HepG2 (cell line): ENCODE measurements at places on chromosomes 13 and 19. TPM values are rescaled to one million over a fixed set of nuclear protein-coding genes. Genes with fewer than 3 reads are reported as not detected.

DNA sequence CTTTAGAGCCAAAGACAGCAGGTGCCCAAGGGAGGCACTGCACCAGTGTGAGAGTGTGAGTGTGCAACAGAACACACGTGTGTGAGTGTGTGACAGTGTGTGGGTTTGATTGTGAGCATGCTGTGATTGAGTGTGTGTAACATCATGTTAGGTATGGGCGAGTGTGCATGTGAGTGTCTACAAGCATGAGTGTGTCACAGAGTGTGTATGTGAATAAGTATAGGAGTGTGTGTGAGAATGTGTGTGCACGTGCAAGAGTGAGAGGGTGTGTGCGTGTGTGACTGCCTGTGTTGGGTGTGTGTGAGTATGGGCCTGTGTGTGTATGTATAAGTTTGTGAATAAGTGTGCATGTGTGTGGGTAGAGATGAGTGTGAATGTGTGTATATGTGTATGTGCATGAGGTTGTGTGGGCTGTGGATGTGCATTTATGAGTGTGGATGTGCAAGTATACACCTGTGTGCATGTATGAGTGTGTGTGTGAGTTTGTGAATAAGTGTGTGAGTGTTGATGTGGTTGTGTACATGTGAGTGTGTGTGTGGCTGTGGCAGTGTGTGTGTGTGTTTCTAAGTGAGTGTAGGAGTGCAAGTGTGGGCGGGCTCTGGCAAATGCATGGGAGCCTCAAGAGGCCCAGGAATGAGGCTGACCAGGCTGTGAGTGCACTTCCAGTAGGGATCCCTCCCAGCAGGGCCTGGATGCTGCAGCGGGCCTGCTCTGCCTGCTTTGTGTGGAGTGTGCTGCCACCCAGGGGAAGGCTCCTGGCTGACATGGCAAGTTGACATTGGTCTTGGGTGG is 198.4 kb downstream of the COL4A1 start:
- DNase-seq, result peak; percentile 51

DNA sequence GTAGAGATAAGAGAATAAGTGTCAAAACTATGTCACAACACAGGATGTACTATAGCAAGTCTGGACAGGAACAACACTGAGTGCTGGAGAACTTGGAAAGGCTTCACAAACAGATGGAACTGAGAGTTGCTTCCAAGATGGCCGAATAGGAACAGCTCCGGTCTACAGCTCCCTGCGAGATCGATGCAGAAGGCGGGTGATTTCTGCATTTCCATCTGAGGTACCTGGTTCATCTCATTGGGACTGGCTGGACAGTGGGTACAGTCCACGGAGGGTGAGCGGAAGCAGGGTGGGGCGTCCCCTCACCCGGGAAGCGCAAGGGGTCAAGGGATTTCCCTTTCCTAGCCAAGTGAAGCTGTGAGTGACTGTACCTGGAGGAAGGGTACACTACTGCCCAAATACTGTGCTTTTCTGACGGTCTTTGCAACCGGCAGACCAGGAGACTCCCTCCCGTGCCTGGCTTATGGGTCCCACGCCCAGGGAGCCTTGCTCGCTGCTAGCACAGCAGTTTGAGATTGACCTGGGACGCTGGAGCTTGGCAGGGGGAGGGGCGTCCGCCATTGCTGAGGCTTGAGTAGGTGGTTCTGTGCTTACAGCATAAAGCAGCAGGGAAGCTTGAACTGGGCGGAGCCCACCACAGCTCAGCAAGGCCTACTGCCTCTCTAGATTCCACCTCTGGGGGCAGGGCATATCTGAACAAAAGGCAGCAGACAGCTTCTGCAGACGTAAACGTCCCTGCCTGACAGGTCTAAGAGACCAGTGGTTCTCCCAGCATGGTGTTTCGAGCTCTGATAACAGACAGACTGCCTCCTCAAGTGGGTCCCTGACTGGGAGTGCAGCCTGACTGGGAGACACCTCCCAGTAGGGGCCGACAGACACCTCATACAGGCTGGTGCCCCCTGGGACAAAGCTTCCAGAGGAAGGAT is 46.0 kb downstream of the USP12 start:
- peak; percentile 33 for DNase-seq

- DNase-seq, result peak; percentile 26
Observed at GRCh38 chr13:110616103-110617101, 1.1 kb downstream of the NAXD start.

DNA sequence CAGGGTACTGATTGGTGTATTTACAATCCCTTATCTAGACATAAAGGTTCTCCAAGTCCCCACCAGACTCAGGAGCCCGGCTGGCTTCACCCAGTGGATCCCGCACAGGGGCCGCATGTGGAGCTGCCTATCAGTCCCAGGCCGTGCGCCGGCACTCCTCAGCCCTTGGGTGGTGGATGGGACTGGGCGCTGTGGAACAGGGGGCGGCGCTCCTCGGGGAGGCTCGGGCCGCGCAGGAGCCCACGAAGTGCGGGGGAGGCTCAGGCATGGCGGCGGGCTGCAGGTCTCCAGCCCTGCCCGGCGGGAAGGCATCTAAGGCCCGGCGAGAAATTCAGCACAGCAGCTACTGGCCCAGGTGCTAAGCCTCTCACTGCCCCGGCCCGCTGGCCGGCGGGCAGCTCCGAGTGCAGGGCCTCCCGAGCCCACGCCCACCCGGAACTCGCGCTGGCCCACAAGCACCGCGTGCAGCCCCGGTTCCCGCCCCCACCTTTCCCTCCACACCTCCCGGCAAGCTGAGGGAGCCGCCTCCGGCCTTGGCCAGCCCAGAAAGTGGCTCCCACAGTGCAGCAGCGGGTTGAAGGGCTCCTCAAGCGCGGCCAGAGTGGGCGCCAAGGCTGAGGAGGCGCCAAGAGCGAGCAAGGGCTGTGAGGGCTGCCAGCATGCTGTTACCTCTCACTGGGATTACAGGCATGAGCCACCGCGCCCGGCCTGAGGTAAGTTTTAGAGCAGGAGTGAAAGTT is 60.0 kb upstream of the SCEL start:
- no peak for DNase-seq

CLDN10 gene
- polyA plus RNA-seq, result not detected in 2 replicates

DNA sequence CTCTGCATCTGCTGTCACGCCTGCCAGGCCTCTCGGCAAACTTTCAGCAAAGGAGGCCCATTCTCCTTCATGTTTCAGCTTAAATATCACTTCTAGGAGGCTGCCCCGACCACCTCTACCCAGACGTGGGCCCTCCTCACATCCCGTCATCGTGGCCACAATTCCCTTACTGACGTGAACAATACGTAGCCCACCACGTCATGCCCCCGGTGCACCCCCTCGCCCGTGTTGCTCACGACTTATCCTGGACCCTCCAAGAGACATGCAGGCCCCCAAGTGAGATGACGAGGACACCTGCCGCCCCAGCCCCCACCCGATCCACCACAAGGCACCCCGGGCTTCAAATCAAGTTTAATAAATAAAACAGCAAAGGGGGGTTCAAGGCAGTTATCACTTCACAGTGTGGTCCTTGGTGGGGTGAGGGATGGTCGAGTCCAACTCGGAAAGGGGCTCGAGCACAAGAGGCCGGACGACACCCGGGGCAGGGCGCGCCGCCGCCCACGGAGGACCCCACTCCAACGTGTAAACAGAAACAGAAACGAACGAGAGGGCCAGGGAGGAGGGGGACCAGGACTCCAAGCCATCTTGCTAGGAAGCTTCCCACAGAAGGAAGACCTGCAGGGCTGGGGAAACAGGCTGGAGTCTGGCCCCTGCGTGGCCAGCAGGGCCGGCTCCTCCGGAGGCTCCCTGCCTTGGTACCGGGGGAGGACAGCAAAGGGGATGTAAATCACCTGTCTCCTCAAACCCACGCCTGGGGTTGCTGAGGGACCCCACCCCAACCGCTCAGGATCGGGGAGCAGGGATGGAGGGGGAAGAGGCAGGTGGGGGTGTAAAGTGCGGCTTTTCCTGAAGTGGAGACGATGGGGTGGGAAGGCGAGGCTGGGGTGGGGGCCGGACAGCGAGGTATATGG is 14.3 kb upstream of the PLPP2 start:
- DNase-seq, result no peak

FCGBP gene
- 1.3 and 2.4 TPM in 2 replicates for polyA plus RNA-seq

DNA sequence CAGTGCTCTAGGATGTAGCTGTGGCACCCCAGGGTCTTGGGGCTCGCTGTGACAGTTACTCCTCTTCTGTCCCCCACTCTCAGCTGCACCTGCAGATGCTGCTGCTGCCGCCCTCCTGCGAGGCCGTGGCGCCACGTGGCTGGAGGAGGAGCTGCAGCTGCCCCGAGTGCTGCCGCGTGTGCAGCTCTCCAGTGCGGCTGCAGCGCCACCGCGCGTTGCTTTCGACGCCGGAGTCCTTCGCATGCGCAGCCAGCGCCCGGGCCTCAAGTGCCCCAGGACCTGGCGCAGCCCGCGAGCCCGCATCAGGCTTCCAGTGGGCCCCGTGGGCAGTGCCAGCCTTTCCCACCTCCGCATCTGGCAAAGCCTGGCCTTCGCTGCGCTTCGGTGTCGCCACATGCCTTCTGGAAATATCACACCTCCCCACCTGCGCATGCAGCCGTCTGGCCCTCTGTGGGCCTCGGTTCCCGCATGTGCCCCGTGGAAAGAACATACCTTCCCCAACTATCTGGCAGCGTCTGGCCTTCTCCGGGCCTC is 692 bp upstream of the ZNF580 start:
- DNase-seq, result no peak
